Kidney (tissue), 22 donors: ENCODE measurements at places on chromosomes 11 and 22. TPM values are rescaled to one million over a fixed set of nuclear protein-coding genes. Genes with fewer than 3 reads are reported as not detected.

SEC14L2 gene
- 13.5 TPM for total RNA-seq

DNA sequence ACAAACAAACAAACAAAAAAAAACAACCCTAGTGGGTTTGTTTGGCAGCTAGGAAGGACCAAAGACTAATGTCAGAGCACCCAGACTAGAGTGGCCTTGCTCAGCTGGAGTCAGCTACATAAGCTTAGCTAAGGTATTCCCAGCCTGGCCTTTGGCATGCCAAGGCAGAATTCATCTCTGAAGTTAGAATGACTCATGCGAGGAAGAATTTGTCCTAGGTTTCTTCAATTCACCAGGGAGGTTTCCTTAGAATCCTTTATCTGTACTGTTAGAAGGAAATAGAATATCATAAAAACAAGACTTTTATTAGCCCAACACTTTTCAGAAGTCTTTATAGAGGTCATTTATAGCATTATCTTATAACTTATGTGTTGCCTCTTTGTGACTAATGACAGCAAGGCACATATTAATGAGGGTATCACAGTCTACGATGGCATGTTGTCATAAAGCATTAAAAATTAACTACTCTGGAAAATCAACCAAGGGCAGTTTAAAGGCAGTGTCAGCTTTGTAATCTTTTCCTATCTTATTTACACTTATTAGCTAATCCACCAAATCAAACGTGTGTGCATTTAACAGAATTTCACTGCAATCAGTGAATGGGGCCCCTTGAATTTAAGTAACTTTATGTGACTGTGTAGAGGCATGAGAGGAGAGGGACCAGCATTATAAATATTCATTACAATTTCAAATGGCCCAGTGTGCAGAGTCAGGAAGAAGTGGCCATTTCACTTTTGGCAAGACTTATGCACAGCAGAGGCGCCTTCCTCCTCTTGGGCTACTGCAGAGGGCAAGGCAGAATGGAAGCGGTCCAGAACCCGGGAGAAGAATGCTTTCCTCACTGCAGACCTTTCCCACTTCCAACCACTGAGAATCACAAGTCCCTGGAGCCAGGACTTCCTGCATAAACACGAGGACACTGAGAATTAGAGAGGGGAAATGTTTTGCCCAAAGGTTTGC is 36.3 kb downstream of the SLC5A1 start:
- H3K36me3 ChIP-seq = no peaks in the 10 kb centered on the region
- H3K27ac ChIP-seq = no peak overlapping the region
- no peaks in the 10 kb centered on the region for H3K27me3 ChIP-seq
- no peak for DNase-seq
- H3K4me3 ChIP-seq = no peak overlapping the region

POU2AF2 gene
- total RNA-seq = not detected

GRCh38 chr11:7321473-7322450 is 70.1 kb downstream of the SYT9 start:
- H3K4me3 ChIP-seq = no peak overlapping the region
- H3K27me3 ChIP-seq = no peaks in the 10 kb centered on the region
- no peaks in the 10 kb centered on the region for H3K36me3 ChIP-seq
- H3K27ac ChIP-seq = no peak overlapping the region

GRCh38 chr11:63595296-63595695 is 18.9 kb downstream of the PLAAT3 start:
- H3K27me3 ChIP-seq = no peaks in the 10 kb centered on the region
- H3K36me3 ChIP-seq = peaks cover 8% of the 10 kb centered on the region
- H3K27ac ChIP-seq = no peak overlapping the region
- DNase-seq = no peak
- H3K4me3 ChIP-seq = no peak overlapping the region

PRR33 gene
- not detected for total RNA-seq

DNA sequence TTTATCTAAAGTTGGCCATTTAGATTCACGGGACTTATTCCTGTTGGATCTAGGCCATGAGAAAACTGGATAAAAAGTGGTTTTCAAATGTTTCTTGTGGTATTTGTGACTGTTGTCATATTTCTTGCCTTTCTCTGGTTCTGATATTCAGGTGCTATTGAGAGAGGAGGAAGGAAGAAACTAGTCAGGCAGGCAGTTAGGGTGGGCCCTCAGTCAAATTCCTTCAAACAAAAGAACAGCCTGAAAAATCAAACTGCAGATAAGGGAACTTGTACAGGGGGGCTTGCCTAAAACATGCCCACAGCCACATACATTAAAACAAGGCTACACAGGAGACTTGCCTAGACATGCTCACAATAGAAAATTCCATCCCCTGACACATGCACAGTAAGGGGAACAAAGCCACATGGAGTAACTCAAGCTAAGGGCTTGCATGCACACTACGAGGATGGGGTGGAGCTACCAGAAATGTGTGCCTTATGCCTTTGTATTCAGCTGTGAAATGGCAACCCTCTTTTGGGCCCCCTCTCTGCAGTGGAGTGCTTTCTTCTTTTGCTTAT is 18.2 kb downstream of the NCR3LG1 start:
- no peak overlapping the region for H3K4me3 ChIP-seq
- peaks cover 48% of the 10 kb centered on the region for H3K36me3 ChIP-seq
- no peak for DNase-seq
- H3K27me3 ChIP-seq = no peaks in the 10 kb centered on the region

MISFA gene
- 3.6 TPM for total RNA-seq

DNA sequence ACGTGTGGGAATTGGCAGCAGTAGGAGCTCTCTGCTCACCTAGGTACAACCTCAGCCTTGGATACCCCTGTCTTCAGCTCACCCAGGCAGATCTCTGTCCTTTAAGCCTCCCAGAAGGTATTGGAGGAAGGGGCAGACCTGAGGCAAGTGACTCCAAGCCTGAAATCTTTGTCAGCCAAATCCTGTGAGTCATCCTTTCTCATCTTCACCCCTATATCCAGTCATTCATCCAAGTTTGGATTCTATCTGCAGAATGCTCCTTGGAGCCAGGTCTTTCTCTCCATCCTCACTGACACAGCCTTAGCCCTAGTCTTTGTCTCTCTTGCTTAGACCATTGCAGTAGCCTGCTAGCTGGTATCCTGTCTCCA is 10.4 kb upstream of the THY1 start:
- H3K36me3 ChIP-seq = no peaks in the 10 kb centered on the region
- H3K4me1 ChIP-seq = no peaks in the 10 kb centered on the region
- no peaks in the 10 kb centered on the region for H3K27me3 ChIP-seq
- no peak for DNase-seq
- no peak overlapping the region for H3K27ac ChIP-seq

GRCh38 chr22:22030493-22031182 is 48.1 kb upstream of the TOP3B start:
- H3K36me3 ChIP-seq = no peaks in the 10 kb centered on the region
- H3K27ac ChIP-seq = no peak overlapping the region
- H3K27me3 ChIP-seq = no peaks in the 10 kb centered on the region
- H3K4me1 ChIP-seq = no peaks in the 10 kb centered on the region

OR5B3 gene
- total RNA-seq = not detected

DNA sequence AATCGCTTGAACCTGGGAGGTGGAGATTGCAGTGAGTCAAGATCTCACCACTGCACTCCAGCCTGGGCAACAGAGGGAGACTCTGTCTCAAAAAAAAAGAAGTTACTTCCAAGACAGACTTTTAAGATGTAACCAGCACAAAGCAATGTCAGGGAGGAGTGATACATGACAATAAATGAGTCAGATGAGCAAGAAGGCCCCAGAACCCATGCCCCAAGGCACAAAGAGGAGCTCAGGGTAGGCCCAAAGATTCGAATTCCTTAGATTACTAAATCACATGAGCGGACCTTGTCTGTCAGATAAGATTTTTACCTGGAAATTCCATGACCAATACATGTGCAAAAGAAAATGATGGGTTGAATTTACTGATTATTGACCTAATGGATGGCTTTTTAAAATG is 10.5 kb upstream of the JHY start:
- no peak overlapping the region for H3K27ac ChIP-seq
- no peaks in the 10 kb centered on the region for H3K27me3 ChIP-seq
- no peak for DNase-seq
- no peaks in the 10 kb centered on the region for H3K4me1 ChIP-seq
- H3K36me3 ChIP-seq = no peaks in the 10 kb centered on the region

ENTHD1 gene
- not detected for total RNA-seq

DNA sequence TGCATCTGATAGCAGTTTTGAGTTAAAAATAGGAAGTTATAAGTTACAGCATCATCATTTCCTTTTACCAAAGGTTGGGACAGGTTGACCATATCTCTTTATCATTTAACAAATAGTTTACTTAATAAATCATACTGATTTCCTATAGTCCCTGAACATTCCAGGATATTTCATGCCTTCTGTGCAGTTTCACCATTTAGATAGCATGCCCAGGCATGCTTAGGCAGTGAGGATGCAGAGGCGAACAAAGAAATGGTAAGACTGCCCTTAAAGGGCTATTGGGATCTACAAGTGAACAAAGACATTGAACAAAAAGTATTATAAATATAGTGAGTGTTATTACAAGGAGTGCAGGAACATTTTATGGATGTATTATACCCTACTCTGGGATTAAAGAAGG is 96.4 kb downstream of the PRMT3 start:
- no peaks in the 10 kb centered on the region for H3K27me3 ChIP-seq
- H3K36me3 ChIP-seq = no peaks in the 10 kb centered on the region
- H3K27ac ChIP-seq = no peak overlapping the region
- DNase-seq = no peak

GRIA4 gene
- total RNA-seq = not detected

- H3K36me3 ChIP-seq = no peaks in the 10 kb centered on the region
- DNase-seq = peak; percentile 34
- H3K27me3 ChIP-seq = no peaks in the 10 kb centered on the region
- no peak overlapping the region for H3K4me3 ChIP-seq
- no peaks in the 10 kb centered on the region for H3K4me1 ChIP-seq
- no peak overlapping the region for H3K27ac ChIP-seq
These were observed 60.6 kb downstream of the NXPE2 start for GRCh38 chr11:114738954-114739353.

GRCh38 chr11:76365038-76365679 is 15.8 kb downstream of the THAP12 start:
- H3K27ac ChIP-seq = no peak overlapping the region
- H3K36me3 ChIP-seq = no peaks in the 10 kb centered on the region
- H3K27me3 ChIP-seq = no peaks in the 10 kb centered on the region
- no peaks in the 10 kb centered on the region for H3K4me1 ChIP-seq
- no peak for DNase-seq

RFPL3 gene
- not detected for total RNA-seq

DNA sequence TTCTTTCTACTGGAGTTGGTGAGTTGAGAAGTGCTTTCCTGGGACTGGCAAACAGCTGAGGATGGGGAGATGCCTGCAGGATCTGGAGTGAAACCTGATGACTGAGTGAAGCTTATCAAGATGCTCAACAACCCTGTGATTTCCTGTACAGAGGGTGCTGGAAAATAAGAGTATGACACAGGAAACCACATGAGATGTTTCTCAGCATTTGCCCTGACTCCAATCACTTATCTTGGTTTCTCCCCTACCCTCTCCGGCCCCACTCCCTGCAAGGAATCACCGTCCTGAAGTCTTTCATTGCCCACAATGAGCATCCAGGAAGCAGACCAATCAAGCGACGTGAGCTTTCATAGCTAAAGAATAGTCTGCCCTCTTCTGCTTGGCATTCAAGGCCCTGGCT is at the start of gene MRGPRX2:
Gene MRGPRX2, minus strand, starts transcription at position 89 of the 400 bp plus-strand sequence. CDS start 4,315 bp downstream, outside the sequence.
- no peak for DNase-seq
- H3K27ac ChIP-seq = no peak within 1 kb of the TSS
- no peaks in the 10 kb centered on the region for H3K27me3 ChIP-seq
- no peak within 1 kb of the TSS for H3K4me3 ChIP-seq
- H3K36me3 ChIP-seq = no peaks in the 10 kb centered on the region

DNA sequence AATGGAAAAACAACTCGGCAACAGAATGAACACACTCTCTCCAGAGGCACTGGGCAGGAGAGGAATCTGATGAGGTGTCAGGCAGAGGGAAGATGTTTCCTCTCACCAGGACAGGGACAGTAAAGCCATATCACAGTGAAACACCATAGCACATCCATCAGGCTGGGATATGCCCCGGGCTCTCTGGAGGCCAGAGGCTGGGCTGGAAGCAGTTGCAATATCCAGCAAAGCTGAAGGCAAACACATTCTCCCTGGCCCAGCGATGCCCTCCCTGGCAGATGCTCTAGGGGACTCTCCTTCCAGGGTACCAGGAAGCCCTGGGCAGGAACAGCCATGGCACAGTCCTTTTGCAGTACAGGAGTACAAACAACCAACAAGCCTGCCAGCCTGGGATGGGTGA is 11.1 kb downstream of the RSPH14 start:
- no peaks in the 10 kb centered on the region for H3K27me3 ChIP-seq
- no peak overlapping the region for H3K4me3 ChIP-seq
- no peaks in the 10 kb centered on the region for H3K36me3 ChIP-seq
- no peak for DNase-seq

RFPL1 gene
- not detected for total RNA-seq

DNA sequence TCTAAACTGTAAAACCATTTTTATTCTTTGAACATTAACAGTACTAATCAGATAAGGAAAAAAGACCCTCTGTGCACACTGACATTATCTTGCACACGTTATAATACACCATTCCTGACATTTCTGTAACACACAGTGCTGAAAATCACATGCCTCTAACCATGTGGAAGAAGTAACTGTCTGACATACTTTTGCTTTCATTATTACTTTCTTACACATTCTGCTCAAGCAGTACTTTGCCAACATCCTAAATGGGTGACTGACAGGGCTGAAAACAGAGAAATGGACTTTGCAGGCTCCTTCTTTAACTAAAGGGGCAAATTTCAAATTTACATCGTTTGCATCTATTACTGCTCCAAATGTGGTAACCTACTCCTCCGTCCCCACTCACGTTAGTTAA is 22.8 kb upstream of the TP53AIP1 start:
- H3K27ac ChIP-seq = no peak overlapping the region
- no peak for DNase-seq
- H3K27me3 ChIP-seq = no peaks in the 10 kb centered on the region
- no peak overlapping the region for H3K4me3 ChIP-seq

MEN1 gene
- total RNA-seq = 20.9 TPM

DNA sequence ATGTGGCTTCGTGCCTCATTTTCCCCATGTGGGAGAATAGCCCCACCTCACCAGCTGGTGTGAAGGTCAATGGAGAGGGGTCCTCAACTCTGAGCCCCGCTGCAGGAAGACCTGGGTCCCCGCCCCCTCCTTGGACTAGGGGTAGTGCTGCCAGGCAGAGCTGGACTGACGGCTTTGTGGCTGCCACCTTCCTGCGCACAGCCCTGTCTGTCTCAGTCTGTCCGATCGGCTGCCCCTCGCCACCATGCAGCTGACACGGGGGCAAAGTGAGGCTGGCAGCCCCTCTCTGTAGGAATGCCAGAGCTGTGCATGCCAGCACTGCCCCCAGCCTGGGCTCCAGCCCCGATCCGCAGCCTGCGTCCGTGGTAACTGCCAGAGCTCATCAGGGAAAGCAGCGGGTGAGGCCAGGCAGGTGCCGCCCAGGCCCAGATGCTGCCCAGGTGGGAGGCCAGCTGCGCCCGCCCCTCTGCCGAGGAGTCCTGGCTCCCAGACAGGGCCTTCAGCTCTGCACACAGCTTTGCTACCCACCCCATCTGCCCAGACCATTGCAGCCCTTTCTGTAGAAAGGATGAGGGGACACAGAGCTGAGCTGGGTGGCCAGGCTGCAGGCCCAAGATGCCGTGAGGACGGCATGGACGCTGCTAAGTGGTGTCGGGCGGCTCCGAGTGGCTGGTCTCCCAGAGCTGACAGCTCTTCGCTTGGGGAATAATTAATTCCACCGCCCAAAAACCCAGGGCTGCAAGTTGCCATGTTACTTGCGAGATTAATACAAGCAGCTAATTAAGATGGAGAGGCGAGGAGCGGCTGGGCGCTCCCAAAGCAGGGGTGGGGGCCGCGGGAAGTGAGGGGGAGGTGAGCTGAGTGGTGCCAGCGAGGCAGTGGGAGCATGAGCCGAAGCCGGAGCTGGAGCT is 19.5 kb upstream of the FLRT1 start:
- no peak overlapping the region for H3K4me3 ChIP-seq
- H3K36me3 ChIP-seq = no peaks in the 10 kb centered on the region
- no peak for DNase-seq

GRAP2 gene
- 9.7 TPM for total RNA-seq
